ENCODE measurements at places on chromosomes 12 and 14.

DNA sequence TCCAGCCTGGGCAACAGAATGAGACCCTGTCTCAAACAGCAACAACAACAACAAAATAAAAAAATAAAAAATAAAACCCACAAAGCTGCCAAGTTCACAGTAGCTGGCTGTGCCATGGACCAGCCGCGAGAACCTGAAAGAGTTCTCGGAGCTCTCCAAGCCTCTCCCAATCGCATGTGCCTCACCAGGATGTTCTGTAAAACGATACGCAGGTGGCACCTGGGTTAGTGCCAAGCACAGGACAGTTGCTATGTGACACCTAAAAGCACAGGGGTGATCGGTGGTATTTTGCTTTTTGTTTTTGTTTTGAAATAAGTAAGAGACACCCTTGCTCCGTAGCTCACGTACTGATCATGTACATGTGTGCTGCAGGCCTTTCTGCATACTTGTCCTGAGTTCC is 52.4 kb downstream of the RFLNA start:
- no peak for DNase-seq

DNA sequence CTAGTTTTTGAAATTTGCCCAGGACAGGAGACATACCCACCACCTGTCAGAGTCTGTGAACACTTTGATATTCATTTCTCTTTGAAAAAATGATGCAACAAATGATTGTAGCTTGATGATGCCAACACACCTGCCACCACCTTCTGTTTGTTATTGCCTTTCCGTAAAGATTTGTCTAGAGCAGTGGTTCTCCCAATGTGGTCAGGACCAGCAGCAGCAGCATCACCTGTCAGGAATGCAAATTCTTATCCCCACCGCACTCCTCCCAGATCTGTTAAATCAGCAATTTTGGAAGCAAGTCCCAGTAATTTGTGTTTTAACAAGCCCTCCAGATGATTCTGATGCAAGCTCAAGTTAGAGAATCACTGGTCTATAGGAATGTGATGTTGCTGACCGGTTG is 9.9 kb downstream of the CCDC175 start:
- no peak for DNase-seq

GRCh38 chr12:121911824-121912585 is 6.4 kb upstream of the CFAP251 start:
- no peak for DNase-seq

GRCh38 chr12:3554371-3555115 is 63.5 kb downstream of the PRMT8 start:
- no peak for DNase-seq

- DNase-seq: no peak
These were observed 1.7 kb upstream of the TMEM119 start for GRCh38 chr12:108599541-108599940.

- DNase-seq: no peak
These were observed 9.7 kb downstream of the PAWR start for GRCh38 chr12:79681008-79681590.

Measured in H54 (cell line).